ENCODE measurements at places on chromosomes 11 and 22.

DNA sequence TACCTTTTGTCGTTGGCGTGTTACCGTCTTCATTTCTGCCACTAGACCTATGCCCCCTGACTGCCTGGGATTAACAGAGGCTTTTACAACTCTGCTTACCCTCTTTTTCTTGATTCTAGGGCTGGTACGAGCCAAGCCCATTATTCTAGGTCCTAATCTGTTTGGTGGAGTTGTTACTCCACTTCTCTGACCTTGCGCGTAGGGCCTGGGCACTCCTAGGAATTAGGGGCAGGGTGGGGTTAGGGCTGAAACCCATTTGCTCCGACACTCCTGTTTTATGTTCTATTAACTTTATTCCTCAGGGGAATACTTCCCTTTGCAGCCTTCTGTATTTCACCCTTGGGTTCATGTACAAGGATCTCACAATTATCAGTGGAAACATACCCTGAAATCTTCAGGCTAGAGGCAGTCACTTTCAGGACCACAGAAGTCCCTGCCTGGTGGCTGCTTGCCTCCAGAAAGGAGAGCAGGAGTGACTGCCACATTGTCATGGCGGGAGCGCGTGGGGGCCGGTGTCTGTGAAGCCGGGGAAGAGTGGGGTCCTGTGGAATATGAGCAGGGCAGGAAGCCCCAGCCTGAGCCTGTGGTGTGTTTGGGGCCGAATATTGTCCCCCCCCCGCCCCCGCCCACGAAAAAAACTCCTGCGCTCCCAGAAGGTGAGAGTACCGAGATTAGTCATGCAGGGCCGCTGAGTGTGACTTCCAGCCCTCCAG lies 731 bp upstream of the SLC37A2 start:
- DNase-seq: no peak

GRCh38 chr11:14334893-14335292 lies 24.1 kb downstream of the RRAS2 start:
- DNase-seq: no peak

DNA sequence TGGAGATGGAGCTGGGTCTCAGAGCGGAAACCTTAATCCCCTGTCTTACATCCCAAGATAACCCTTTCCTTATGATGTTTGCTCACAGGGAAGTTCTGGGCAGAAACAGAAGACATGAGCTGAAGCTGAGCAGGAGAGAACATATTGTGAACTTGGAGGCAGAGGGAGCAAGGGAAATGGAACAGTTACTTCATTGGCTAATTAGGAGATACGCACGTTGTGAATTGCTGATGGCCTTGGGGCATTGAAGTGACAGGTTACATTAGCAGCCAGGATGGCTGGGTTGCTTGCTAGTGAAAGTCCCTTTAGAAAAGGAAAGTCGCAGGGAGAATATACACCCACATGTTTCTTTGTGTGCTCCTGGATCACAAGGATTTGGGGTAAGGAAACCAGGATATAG lies 48.7 kb downstream of the TENM4 start:
- DNase-seq: no peak

DNA sequence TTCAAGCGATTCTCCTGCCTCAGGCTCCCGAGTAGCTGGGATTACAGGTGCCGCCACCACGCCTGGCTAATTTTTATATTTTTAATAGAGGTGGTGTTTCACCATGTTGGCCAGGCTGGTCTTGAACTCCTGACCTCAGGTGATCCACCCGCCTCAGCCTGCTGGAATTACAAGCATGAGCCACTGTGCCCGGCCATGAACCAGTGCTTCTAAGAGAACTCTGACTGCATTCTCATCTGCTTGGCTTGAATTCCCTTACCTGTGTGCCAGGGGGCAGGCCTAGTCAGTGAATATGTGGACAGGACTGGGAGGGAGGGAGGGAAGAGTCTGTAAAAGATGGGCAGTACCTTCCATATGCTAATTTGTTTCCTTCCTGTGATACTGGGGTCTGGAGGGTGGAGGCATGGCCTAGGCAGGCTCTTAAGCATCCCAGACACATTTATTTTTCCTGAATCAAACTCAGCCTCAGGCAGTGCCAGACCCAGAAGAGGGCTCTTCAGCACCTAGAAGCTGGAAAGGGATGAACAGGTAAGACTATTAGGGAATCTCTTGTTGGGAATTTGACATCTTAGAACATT lies 6.6 kb downstream of the RPS25 start:
- DNase-seq: no peak

- DNase-seq: no peak
Measured at GRCh38 chr11:57502376-57502775, 13.1 kb downstream of the SLC43A1 start.

All from suppressor macrophage treated with lipopolysaccharide for 4 hours (primary cell).